ENCODE measurements at places on chromosomes 7 and 10.

DNA sequence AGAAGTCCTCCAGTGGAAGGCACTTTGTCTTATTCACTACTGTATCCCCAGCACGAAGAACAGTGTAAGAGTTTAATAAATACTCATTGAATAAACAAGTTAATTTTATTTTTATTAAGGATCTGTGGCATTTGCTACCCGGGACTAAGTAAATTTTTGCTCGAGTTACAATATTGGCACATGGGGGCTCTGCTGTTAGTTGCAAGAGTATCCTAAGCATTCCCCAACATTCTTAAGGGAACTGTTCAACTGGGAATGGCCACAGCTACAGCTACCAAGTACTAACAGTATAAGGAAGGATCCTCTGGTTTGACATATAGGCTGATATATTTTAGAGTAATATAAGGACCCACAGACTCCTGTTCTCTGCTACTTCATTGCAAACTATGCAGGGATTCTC is 8.7 kb upstream of the LRRTM3 start:
- no peak for DNase-seq

GRCh38 chr10:11206676-11207559 is 189.2 kb downstream of the CELF2 start:
- DNase-seq, result no peak

DNA sequence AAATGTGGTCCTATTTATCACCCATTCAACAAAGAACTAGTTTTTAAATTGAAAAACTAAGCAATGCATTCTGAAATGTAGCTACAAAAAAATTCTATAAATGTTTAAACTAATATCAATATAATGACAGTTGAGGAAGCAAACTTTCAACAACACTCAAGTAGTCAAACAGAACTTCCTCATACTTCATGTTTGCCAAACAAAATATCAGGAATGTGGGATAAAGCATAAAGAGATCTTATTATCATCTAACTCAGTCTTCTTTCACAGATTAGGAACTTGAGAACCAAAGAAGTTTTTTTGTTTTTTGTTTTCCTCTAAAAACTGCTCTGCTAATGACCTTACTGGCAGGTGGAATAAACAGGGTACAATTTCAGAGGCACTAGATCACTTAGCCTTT is 116.2 kb downstream of the JAZF1 start:
- DNase-seq, result no peak

DNA sequence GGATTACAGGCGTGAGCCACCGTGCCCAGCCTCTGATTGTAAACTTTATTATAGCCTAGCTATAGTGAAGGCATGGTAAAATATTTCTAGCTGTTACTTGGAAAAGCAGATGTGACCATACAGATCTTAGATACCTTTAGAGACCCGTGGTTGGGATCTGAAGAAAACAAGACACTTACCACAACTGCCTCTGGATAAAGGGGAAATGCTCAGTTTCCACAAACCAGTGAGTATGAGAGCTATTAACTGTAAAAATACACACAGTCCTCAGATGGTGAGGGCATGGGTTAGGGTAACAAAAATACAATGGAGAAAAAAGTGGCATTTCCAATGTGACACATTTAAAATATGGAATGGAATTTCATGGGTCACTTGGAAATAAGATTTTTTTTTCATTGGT is 63.0 kb downstream of the ZNF438 start:
- no peak for DNase-seq

DNA sequence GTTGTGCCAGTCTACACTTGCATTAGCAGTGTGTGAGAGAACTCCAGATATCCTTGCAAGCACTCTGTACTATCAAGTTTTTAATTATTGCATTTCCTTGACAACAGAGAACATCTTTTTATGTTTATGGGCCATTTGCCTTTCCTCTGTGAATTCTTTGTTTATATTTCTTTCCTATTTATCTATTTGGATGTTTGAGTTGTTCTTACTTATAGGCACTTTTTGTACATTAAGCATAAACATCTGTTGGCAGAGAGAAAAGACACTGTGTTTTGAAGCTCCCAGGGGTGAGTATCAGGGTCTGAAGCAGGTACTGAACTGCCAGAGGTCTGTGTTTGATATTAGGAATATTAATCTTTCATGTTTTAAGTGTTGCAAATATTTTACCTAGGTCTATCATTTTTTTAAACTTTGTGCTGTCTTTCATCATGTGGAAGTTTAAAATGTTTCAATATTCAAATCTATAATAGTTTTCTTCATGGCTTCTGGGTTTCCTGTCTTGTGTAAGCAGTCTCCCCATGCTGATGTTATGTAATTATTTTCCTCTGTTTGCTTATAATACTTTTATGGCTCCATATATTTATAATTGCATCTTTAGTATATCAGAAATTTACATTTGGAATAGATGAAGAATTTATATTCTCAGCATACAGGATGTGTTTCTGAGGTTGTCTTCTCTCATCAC is 17.7 kb upstream of the PDCD4 start:
- DNase-seq, result no peak

- no peak for DNase-seq
Observed at GRCh38 chr10:73628405-73628804, 12.9 kb downstream of the MYOZ1 start.

DNA sequence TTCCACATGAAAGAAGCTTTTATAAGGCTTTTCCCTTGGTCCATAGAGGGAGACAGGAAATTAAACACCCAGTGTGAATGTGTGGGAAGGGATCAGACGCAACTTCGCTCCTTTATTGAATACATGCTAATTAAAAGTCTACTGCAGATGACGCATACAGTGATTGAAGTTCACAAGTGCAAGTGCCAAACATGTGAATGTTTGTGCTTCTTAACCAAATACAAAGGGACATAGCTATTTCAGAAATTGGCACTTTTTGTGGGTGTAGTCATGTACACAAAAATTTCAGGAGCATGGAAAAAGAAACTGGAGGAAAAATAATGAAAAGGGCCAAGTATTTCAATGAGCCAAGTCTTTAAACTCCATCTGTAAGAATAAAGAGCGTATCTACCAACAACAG is 283.7 kb downstream of the SKAP2 start:
- DNase-seq, result no peak

DNA sequence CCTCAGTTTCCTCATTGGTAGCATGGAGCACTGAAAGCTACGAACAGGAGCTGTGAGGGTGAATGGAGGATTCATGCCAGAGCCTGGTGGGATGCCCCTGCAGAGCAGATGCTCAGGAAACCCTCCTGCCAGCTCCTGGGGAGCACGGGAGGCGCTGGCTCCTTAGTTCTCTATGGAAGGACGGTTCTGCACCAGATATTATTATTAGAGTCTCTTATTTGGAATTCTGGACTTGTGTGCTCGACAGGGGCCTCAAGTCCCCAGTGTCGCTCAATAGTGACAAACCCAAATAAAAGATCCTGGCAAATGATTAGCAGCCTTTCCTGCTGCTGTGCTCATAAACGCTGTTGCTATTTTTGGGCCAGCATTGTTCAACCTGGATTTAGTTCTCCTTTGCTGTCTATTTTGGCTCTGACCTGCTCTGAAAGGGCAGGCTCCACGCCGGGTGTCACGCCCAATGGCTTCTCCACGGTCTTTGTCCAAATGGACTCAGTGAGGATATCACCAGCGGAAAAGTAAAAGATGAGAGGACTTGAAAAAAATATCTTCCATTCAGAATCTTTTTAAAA is 23.0 kb upstream of the KLF6 start:
- DNase-seq, result no peak

GRCh38 chr7:510131-510481 is 9.5 kb downstream of the PDGFA start:
- no peak for DNase-seq

- DNase-seq, result no peak
Observed at GRCh38 chr7:13988065-13988464, 1.4 kb downstream of the ETV1 start.

GRCh38 chr10:104638861-104639589 is 2.1 kb upstream of the SORCS3 start:
- no peak for DNase-seq

GRCh38 chr7:128137181-128137580 is 103.9 kb upstream of the LEP start:
- DNase-seq, result no peak

- no peak for DNase-seq
Observed at GRCh38 chr10:18313626-18314025, 173.4 kb downstream of the CACNB2 start.

DNA sequence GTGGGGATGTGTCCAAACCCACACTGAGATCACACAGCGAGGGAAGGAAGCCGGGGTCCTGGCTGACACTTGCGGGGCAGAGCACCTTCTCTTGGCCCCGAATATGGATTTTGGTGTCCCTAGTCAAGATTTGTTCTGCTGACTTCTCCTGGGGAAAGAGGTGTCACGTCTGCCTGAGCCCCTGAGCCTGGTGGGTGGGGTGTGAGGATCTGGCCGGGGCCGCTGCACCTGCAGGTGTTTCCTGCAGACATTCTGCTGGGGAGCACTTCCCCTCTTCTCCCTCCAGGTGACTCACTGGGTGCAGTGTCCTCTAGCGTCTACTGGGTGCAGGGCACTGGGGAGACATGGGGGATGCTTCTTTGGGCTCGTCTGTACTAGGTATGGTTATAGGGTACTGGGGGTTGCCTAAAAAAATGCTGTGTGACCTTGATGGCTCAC is 99.2 kb downstream of the GRK5 start:
- peak; percentile 82 for DNase-seq

DNA sequence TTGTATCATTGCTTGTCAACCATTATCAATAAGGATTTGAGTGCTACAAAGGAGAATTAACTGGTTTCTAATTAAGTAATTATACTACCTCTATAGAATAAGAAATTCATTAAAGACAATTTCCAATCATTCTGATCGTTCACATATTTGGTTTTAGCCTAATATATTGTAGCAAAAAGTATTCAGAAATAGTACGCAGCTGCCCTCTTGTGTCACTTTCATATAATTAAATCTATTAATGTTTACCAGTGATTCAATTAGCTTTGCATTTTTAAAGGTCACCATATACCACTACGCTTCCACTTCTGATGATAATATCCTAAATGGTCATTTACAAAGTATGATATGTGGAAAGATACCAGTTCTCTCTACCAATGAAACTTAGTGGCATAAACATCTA is 128.3 kb downstream of the NEBL start:
- DNase-seq, result no peak

DNA sequence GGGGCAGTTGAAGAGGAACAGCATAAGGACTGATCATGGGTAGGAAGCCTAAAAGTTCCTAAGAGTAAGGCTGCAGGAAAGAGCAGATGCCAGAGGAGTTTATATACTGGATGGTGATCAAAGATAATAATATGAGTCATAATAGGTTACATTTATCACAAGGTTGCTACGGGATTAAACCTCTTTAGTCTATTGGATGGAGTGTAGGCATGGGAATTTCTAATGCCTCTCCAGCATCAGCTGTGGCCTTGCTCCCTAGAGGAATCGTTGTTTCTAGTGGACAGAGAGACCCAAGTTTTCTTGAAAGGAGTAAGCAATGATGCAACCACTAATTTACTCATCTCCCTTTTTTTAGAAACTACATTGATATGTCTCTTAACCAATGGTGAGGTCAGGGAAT is 213.4 kb downstream of the GPR37 start:
- DNase-seq, result no peak

DNA sequence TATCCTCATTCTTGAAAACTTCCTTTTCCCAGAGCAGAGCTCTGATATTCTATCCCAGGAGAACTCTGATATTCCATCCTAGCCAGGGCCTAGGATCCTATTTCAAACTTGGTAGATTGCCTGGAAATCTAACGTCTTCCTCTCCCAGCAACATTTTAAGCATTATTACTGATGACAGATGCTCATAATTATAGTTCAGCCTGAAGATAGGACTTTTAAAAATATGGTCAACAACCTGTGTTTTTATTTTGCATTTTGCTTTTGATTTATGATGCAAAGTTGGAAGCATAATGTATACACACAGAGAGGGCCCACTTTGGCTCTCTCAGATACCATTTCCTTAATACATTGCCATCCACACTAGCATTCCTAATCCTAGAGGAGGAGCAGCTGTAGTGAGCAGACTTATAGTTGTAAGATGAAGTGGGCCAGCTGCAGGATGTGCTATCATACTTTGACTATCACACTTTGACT is 457.4 kb upstream of the TPK1 start:
- DNase-seq, result no peak

DNA sequence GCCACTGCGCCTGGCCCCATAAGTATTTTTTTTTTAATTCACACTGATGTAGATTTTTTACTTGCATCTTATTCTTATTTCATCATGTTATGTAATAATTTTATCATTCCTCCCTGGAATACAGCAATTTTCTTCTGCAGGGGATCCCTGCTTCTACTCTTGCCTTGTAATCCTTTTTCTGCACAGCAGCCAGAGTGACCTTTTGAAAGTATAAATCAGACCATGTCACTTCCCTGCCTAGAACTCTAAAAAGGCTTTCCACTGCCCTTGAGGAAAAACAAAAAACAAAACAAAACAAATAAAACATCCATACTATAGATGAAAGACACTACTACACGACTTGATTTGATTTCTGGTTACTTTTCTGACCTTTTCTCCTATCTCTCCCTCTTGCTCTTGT is 1334.7 kb downstream of the REEP3 start:
- DNase-seq, result no peak

DNA sequence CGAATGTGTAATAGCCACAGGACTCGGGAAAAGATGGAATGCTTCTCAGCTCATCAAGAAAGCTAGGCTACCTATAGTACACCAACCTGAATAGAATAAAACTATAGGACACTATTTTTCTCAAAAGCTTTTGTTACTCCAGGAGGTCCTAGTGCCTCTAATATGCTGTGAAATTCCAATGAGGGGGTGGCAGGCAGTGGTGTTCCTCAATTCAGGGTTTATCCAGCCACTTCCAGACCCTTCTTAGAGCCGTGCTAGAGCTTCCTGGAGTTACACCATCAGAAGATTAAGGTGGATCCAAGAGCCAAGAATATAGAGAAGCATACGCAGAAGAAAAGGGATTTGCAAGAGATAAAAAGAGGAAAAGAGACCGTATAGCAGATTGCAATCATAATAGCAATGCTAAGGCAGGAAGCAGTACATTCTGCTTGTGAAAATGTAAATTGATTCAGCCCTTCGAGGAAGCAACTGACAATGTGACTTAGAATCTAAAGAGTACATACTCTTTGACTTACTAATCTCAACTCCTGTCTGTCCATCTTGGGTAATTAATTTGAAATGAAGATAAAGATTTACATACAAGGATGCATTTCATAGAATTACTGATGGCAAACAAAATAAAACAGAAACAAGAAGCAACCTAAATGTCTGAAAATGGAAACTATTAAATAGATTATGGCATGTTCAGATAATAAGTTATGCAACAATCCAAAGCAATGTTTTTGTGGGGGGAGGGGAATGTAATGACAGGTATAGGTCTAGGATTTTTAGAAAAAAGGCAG is 2.1 kb downstream of the ST8SIA6 start:
- no peak for DNase-seq

- DNase-seq, result no peak
Observed at GRCh38 chr10:71562181-71562580, 157.4 kb downstream of the C10orf105 start.

GRCh38 chr7:96686305-96686704 is 23.3 kb downstream of the SEM1 start:
- no peak for DNase-seq

DNA sequence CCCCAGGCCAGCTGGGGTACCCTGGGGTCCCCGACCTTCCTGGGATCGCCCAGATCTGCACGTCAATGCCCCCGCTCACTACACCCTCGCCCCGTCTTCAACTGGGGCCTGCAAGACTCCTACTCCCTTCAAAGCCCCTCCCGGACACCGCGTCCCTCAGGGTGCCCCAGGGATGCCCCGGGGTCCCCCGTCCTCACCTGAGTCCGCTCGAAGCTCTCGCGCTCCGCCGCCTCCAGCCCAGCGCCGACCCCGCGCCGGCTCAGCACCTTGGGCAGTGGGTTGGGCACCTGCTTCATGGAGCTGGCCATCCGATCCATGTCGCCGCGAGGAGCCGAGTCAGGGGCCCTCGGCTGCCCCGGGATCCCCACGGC is at the start of gene HIP1:
TSS of gene HIP1 (minus strand) at position 338 of the 371 bp plus-strand sequence. CDS start at position 317, 21 bp downstream.
- no peak for DNase-seq

- peak; percentile 21 for DNase-seq
Observed at GRCh38 chr7:105759670-105760550, 116.5 kb downstream of the ATXN7L1 start.

Data from naive thymus-derived CD8-positive, alpha-beta T cell (primary cell).